Stimulated activated CD8-positive, alpha-beta memory T cell treated with anti-CD3 and anti-CD28 coated beads, Interleukin-7, amount 100 ng/mL, for 1 hour (primary cell): ENCODE measurements at places on chromosomes 2 and 18.
A peak's percentile ranks its signal among the peaks of the same experiment; 100 is the strongest.

DNA sequence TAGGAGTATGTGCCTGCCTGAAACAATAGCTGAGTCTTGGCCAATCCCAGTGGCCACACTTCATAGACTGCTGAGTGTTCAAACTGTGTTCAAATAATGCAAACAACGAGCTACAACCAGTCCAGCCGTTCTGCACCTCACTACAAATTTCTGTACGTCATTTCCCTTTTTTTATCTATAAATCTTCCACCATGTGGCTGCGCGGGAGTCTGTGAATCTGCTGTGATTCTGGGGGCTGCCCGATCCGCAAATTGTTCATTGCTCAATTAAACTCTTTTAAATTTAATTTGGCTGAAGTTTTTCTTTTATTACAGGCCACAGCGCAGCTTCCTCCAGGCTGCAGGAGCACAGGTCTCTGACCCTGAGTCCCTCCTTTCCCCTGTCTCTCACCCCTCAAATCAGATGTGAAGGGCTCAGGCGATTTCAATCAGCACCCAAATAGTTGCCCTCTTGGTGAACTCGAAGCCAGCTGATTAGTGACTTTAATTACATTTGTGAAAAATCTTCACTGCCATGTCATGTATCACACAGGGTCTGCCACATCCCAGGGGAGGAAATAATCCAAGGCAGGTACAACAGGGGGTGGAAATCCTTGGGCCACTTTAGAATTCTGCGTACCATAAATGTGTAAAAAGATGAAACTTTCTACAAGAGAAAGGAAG is 145.6 kb downstream of the NDUFA10 start:
- no peak for DNase-seq

- DNase-seq = no peak
Observed at GRCh38 chr18:62564044-62564443, 41.2 kb downstream of the ZCCHC2 start.

GRCh38 chr2:82344670-82345069 is 2040.1 kb upstream of the LRRTM1 start:
- no peak for DNase-seq

- DNase-seq = no peak
Observed at GRCh38 chr2:240498171-240498957, 59.4 kb downstream of the ANKMY1 start.

- peak; percentile 21 for DNase-seq
Observed at GRCh38 chr2:98822301-98823164, 91.6 kb upstream of the MGAT4A start.

GRCh38 chr2:152336854-152337510 is 2.0 kb downstream of the FMNL2 start:
- no peak for DNase-seq

DNA sequence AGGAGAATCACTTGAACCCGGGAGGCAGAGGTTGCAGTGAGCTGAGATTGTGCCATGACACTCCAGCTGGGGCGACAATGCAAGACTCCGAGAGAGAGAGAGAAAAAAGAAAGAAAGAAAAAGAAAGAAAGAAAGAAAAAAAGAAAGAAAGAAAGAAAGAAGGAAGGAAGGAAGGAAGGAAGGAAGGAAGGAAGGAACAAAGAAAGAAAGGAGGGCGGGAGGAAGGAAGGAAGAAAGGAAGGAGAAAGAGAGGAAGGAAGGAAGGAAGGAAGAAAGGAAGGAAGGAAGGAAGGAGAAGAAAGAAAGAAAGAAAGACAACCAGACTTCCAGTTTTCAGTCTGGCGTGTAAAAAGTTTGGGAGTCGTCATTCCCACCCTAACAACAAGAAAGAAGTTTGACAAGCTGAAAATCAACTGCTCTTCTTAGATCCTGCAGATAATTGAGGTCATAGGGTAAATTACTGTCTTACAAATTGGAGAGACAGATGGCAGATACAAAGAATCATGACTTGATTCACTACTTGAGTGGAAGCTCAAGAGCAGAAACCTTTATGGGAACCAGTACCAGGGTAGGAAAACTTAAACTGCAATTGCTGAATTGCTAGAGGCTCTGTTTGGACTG is 15.1 kb upstream of the CYP27C1 start:
- no peak for DNase-seq

DNA sequence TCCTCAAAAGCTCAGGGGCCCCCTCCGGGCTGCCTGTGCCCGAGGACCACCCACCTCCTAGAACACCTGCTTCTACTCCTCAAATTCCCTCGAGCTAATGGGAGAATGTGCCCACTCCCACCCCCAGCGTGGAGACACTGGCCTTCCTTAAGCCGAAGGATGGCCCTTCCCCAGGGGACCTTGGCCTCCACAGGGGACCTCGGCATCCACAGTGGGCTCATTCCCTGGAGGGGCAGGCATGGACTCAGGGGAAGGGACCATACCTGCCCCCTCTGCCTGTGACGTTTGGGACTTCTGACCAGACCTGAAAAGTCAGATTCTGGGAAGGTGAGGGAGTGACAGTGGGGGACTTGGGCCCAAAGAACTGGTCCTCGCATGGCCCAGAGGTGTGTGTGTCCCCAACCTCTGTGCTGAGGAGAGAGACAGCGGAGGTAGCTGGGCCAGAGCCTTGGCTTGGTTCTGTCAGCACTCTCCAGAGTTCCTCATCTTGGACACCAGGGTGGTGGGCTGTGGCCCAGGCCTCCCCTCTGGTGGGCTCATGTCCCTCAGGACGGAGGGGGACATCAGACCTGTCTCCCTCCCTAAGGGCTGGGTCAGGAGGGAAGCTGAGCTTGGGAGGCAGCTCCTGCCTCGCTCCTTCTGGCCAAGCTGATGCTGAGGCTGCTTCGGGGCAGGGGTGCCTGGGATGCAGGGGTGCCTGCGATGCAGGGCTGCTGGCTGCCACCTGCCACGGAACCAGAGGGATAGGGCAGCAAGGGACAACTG is 240.4 kb downstream of the HAUS1 start:
- no peak for DNase-seq

- DNase-seq = no peak
Observed at GRCh38 chr2:224843141-224843540, 127.0 kb upstream of the CCDC195 start.

DNA sequence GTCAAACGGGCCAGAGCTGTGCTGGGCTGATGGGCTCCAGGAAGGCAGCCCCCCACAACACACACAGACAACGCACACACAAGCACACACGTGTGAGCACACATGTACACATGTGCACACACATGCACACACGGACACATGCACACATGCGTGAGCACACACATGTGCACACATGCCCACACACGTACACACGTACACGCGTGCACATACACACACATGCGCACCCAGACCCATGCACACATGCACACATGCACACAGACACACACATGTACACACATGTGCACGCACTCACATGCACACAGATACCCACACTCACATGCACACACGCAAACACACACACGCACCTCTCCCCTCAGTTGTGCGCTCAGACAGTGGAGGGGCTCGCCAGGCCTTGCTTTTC is 31.2 kb upstream of the HPCAL1 start:
- no peak for DNase-seq

- DNase-seq = no peak
Observed at GRCh38 chr2:149747456-149747855, 159.9 kb upstream of the MMADHC start.

DNA sequence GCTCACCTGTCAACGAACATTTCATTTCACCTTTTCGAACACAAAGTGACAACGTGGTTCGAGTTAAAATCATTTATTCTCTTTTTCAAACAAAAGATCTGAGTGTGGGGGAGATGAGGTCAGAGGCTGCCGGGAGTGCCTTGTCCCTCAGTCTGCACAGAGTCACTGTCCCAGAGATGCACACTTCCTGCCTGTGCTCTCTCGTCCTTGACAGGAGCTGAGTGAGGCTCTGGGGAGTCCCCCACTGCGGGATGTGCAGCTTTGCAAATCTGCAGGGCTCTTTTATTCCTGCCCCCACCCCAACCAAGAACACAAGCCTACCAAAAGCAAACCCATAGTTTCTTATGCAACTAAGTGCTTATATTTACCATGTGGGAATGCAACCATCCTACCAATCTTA is 497.8 kb downstream of the EIPR1 start:
- DNase-seq = no peak

- no peak for DNase-seq
Observed at GRCh38 chr2:238015705-238016104, 45.1 kb upstream of the SCLY start.

- no peak for DNase-seq
Observed at GRCh38 chr2:152186262-152186661, 10.7 kb upstream of the STAM2 start.

DNA sequence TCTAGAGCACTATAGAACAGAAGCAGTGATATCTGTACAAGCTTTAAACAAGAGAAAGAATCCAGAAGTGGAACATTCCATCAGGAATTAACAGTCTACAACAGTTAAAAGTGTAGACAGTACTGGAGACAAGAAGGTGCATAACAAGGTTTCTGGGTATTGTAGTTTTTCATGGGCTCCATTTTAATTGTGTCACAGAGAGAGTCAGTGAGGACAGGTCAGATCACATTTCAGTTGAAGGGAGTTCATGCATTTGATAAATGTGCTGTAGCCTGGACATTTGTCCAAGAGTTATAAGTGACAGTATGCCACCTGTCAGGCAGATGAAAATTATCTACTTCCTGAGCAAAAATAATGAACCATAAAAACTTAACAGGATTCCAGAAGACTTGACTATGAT is 328.6 kb downstream of the CNTNAP5 start:
- DNase-seq = no peak

- DNase-seq = no peak
Observed at GRCh38 chr2:193847991-193848390, 1653.3 kb upstream of the TMEFF2 start.

- no peak for DNase-seq
Observed at GRCh38 chr2:162060532-162060931, 13.5 kb downstream of the DPP4 start.

DNA sequence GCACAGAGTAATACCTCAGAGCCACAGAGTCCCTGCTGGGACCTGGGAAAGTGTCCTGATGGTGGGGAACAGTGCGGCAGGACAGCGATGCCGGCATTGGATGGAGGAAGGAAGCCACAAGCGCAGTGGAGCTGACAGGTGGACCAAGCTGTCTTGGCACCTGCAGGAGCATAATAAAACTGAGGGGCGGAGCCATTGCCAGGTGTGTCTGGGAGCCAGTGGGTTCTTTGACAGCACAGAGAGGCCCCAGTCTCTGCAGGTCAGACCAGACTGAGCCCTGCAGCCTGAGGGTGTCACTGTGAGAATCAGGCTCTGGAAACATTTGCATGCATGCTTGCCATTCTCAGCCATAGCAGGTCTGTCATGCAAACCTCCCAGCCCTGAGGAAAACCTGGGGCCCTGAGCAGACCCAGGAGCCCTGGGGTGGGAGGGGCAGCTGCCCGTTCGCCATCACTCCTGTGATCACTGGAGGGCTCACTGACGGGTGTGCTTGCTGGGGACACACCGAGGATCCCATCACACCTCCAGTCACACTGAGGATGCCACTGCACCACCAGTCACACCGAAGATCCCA is 210.5 kb upstream of the HDAC4 start:
- DNase-seq = no peak

- no peak for DNase-seq
Observed at GRCh38 chr2:164879901-164880535, 38.4 kb upstream of the COBLL1 start.

DNA sequence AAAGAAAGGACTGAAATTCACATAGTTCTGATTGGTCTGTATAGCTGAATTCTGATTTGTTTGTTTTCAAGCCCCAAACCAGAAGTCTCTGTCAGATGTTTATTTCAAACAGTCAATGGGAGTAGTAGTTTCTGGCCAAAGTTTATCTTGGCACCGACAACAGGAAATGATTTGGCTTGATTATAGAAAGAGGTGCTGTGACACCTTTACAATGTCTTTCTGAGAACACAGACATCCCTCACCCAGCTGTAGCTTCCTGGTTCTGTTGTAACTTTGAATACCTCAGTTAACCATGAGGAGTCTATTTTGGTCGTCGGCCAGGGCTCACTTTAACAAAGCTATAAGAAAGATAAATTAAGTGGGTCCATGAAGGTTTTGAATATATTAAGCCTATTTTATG is 545.0 kb upstream of the ZNF804A start:
- DNase-seq = no peak

DNA sequence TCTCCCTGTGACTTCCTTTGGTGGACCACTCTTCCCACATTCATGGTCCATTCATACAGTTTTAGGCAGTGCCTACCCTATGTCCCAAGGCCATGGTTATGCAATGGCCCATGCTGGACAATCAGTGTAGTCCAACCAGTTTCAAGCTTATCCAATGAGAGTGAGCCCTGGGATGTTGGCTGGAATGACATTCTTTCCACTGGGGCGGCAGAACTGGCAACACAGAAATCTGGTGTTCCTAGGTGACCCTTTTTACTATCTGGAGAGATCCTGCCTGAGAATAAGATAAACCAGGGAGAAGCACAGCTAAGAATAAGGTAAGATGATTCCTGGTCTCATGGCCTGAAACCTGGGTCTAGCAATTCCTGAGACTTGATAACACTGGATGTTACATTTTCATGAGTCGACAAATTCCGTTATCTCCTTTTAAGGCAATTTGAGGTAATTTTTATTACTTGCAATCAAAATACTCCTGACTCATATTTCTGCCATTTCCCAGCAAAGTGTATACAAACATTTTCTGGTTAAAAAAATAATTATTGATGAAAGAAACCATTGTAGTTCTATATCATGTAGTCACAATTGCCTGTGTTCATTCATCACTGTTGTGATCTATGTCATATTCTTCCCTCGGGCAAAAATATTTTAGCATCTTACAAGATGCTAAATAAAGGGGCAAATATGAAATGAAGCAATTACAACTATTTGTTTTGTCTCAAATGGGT is 271.5 kb upstream of the LYPD1 start:
- DNase-seq = no peak

GRCh38 chr2:104873689-104874054 is 19.8 kb downstream of the POU3F3 start:
- DNase-seq = no peak

GRCh38 chr2:120641366-120641771 is 94.3 kb upstream of the GLI2 start:
- DNase-seq = no peak

GRCh38 chr2:230824406-230824978 is 40.2 kb upstream of the ITM2C start:
- peak; percentile 12 for DNase-seq

DNA sequence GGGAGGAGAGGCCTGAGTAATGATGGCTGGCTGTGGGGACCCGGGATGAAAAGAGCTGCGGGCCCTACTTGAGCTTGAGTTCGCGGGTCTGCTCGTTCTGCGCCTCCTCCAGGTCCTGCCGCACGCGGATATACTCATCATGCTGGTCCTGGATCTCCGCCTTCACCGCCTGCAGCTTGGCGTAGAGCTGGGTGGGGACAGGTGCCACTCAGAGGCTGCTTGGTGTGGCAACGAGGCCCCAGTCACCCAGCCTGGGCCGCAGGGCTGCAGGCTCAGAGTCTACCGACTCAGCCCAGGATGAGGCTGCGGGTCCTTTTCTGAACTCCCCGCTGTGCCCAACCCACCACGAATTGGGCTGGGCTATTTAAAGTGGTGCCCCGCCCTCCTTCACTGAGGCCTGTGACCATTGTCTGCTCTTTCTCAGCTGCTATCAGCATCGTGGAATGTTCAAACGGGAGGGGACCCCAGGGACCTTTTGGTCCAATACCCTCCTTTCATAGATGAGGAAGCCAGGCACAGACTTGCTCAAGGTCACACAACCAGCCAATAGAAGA is 28.0 kb downstream of the KIF3C start:
- DNase-seq = no peak
